ENCODE measurements at places on chromosomes 11 and 22.

DNA sequence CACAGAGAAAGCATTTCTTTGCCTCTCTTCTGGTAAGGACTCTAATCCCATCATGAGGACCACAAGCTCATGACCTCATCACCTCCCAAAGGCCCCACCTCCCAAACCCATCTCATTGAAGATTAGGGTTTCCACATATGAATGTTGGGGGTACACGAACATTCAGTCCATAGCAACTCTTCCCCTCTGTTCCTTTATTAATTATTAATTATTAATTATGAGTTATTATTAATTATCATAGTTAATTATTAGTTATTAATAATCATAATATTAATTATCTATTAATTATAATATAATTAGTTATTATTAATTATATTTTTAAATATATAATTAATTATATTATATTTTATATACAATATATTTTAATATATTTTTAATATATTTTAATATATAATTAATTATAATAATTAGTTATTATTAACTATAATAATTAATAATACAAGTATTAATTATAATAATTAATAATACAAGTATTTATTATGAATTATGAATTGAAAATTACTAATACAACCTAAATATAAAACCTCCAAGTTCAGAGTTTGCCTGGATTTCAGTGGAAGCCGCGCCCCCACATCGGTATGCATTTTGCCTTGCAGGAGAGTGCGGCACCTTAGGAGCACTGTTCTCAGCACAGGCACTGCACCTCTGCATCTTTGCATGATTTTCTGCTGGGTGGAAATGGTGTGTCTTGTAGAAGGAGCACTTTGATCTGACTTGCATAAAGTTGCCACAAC is 128.0 kb upstream of the FGF3 start:
- no peak for DNase-seq

GRCh38 chr22:27885977-27886842 is 32.8 kb downstream of the PITPNB start:
- DNase-seq: no peak

GRCh38 chr11:96664110-96664509 is 274.3 kb downstream of the JRKL start:
- no peak for DNase-seq

- no peak for DNase-seq
Observed at GRCh38 chr11:48193876-48194275, 22.7 kb upstream of the OR4B1 start.

GRCh38 chr11:73296501-73297230 is 11.4 kb upstream of the ARHGEF17 start:
- no peak for DNase-seq

DNA sequence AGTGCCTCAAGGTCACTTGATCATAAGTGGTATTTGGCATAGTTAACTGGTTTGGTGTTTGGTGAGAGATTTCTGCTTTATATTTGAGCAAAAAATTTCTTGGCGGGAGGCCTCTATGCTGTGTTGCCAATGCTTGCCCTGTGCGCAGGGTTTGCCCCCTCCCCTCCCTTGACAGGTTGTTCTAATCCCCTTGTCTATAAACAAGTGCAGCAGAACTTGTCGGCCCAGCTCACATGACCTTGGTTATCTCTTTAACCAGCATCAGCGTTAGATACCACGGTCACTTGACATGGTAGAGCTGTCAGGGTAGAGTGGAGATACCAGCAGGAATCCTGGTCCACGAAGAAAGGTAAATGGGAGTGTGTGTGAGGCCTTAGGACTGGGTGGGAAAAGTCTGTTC is 35.6 kb downstream of the MARK2 start:
- DNase-seq: no peak

DNA sequence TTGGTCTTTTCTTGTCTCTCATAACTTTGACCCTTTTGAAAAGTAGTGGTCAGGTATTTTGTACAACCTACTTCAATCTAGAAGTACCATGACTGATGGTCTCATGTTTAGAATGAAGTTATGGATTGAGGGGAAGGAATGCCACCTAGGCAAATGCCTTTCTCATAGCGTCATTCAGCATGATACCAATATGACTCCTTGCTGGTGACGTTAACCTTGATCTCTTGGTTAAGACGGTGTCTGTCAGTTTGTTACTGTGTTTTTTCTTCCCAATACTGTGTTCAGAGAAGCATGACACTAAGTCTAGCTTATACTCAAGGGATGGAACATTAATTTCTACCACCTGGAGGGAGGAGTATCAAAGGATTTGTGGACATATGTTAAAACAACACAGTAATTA is 130.9 kb downstream of the KIF18A start:
- DNase-seq: no peak

DNA sequence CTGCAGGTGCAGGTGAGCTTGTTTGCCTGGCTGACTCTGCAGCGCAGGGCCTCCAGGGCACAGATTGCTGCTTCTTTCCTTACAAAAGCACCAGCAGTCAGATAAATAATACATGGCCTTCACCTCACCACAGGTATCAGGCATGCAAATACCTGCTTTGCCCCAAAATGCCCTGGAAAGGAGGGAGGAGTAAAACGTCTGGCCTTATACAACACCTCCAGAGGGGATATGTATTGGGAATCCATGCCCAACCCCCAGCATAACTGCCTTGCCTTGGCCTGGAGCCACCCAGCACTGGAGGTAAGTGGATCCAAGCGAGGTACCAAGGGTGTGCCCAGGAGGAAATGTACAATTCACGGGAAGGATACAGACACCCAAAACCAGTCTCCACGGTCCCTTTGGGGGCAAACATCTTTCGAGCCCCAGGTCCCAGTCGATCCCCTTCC is 860 bp downstream of the TMEM184B start:
- DNase-seq: no peak

DNA sequence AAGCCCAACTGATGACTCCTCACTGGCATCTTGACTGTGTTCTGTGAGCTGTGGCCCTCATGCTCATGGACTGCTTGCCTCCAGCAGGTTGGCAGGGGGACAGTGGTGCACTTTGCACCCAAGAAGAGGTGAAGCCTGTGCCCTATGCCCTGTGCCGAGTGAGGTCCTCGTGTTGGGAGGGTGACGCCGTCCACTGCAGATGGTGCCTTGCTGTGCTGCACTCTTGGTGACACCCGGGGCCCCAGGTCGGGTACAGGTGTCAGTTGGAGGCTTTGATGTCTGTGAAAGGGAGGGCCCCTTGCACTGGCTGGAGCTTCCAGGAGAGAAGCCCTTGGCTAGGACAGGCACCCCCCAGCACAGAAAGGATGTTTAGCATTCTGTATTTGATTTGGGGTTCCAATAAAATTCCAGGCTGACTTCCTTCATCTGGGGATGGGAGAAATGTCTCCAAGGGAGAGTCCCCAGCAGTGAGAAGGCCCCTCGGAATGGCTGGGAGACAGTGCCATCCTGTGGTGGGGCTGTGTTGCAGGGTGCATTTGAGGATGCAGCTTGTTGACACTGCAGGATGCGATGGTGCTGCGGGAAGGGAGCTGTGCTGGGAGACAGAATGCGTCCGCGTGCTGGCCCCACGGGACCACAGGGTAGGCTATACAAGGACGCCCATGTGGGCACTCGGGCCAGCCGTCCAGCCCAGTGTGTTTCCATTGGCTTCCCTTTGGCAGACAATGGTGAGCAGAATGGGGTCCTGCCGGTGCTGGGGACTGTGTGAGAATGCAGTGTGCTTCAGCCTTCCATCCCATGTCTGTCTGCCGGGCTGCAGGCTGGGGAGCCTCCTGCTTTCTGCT is 2.5 kb upstream of the ZDHHC8 start:
- DNase-seq: no peak

DNA sequence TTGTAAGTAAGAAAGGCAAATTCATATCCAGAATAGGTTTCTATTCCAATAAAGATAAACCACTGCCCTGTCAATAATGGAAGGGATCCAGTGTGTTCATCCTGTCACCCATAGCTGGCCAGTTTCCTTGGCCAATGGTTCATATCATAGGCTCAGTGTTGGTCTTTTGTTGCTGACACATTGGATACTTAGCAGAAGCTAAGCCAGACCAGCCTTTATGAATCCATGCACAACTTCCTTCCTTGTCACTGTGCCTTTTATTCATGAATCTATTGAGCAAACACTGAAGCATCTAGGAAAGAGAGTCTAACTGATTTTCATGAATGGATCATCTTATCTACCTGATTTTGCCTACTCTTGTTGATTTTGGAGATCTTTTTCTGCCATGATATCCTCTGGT is 20.0 kb downstream of the OR2AT4 start:
- DNase-seq: no peak

DNA sequence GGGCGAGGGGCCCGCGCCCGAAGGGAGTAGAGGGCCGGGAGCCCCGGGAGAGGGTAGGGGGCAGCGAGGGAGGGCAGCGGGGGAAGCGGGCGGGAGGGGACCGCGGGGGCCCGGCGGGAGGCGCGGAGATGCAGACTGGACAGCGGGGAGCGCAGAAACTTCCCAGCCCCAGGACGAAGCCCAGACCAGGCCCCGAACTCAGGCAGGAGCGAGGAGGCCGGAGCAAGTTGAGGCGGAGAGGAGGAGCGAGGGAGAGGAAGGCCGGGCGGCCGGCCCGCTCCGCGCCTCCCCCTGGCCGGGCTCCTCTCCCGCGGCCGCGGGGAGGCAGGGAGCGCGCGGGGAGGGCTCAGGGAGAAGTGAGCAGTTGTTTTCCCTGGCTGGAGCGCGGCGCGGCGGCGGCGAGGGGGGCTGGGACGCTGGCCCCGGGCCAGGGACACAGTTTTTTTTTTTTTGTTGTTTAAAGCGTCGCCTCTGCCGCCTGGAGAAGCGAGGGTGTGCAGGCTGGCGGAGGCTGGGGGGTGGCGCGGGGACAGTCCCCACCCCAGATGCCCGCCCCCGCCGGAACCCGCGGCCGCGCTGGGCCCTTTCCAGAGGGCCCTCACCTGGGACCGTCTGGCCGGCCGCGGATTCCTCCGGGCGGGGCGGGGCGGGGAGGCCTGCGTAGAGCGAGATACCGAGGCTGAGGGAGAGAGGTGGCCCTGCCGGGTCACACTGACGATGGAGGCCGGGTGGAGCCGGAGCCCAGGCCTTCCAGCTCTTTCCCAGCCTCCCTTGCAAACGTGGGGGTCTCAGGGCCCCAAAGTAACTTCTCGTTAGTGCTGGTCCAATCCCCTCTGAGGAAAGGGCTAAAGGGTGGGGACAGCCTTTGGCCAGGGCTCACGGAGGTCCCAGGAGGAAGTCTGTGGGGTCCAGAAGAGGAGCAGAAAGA is at the start of gene LTBP3:
TSS of gene LTBP3 (minus strand) at position 358 of the 928 bp plus-strand sequence. CDS start 400 bp downstream, outside the sequence.
- DNase-seq: no peak

- no peak for DNase-seq
Observed at GRCh38 chr22:24181996-24182899, 961 bp downstream of the SUSD2 start.

- DNase-seq: peak; percentile 89
Observed at GRCh38 chr11:47355283-47356128, 3.0 kb upstream of the MYBPC3 start.

DNA sequence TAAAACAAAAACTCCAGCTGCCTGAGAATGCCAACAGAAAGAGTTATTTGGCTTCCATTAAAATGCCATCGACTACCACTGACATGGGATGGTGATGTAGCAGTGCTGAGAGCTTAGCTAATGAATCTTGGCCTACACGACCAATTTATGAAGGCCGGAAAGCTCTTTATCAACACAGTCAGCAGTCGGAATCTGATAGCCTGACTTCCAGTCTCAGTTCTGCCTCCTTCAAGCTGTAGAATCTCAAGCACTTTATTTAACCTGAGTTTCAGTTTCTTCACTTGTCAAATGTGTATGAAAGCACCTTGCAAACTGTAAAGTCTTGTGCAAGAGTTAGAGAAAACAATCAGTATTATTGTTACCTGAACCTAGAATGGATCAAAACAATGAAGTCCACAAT is 335.7 kb upstream of the NARS2 start:
- no peak for DNase-seq

GRCh38 chr11:119788096-119788883 is 59.3 kb upstream of the NECTIN1 start:
- no peak for DNase-seq

DNA sequence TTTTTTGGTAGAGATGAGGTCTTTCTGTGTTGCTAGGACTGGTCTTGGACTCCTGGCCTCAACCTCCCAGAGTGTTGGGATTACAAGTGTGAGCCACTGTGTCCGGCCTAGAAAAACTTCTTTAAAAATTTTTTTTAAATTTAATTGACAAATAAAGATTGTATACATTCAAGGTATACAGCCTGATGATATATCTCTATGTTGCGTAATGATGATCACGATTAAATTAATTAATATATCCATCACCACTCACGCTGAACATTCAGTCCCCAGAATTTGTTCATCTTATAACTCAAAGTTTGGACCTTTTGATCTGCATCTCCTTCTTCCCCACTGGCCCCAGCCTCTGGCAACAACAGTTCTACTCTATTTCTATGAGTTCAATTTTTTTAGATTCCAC is 27.2 kb downstream of the VSTM5 start:
- DNase-seq: no peak

DNA sequence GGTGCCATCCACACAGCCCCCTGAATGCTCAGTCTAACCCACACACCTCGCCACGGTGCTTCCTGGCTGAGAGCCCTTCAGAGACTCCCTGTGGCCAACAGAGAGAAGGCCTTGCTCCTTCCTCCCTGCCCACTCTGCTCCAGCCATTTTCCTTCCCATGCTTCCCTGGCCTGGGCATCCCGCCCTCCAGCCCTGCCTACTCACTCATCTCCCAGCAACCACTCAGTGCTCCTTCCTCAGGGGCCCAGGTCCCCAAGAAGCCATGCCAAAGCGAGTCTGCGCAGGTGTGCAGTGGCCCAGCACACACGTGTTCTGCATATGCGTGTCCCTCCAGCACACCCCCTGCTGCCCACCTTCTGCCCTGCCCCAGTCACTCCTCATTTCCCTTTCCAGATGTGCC is 56.4 kb downstream of the NECTIN1 start:
- DNase-seq: no peak

GRCh38 chr22:47220752-47221151 is 458.3 kb downstream of the TBC1D22A start:
- no peak for DNase-seq

- no peak for DNase-seq
Observed at GRCh38 chr11:75964071-75964470, 149.1 kb downstream of the UVRAG start.

DNA sequence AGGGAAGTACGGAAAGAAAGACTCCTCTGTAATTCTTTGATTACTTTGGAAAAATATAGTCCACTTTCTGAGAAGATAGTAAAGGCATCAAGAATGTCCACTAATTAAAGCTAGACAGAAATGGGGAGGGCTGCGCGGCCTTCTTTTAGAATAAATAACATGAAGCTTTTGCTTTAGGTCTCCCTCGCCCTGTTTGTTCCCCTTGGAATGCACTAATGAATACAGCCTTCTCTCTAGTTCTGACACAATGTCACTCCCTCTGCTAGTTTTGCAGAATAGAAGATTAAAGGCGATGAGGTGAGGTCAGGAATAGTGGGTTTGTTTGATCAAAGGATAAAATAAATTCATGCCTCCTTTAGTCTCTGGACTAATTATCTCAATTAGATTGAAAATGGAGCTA is 543.9 kb downstream of the OPCML start:
- DNase-seq: no peak
